GM04504 (cell line): ENCODE measurements at places on chromosomes 16 and 17.

DNA sequence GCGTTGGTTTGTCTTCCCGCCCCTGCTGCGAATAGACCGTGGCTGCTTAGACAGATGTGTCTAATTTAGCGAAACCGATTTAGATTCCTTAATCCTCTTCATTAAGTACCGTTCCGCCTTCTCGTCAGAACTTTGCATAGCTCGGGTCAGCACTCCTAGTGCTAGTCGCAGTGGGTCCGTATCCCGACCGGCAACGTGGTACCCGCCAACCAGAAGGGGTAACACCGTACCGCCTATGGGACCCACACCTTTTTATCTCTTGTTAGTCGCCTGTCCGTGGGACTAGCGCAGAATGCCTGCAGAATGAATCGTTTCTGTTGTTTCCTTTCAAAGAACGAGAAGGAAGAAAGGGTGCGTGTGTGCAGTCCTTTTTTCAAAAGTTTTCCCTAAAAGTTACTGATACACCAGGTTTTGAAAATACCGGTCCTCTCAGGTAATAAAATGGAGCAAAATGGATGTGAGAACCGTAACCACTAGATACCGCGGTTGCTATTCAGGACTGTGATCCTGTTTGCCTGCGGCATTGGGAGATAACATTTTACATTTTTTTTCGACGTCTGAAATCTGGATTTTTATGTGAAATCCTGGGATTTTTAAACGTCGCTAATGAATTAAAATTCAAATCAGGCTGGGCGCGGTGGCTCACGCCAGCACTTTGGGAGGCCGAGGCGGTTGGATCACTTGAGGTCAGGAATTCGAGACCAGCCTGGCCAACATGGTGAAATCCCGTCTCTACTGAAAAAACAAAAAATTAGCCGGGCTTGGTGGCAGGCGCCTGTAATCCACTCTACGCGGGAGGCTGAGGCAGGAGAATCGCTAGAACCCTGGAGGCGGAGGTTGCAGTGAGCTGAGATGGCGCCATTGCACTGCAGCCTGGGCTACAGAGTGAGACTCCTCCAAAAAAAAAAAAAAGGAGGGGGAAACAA lies 998 bp upstream of the SRSF1 start:
- DNase-seq, result no peak

DNA sequence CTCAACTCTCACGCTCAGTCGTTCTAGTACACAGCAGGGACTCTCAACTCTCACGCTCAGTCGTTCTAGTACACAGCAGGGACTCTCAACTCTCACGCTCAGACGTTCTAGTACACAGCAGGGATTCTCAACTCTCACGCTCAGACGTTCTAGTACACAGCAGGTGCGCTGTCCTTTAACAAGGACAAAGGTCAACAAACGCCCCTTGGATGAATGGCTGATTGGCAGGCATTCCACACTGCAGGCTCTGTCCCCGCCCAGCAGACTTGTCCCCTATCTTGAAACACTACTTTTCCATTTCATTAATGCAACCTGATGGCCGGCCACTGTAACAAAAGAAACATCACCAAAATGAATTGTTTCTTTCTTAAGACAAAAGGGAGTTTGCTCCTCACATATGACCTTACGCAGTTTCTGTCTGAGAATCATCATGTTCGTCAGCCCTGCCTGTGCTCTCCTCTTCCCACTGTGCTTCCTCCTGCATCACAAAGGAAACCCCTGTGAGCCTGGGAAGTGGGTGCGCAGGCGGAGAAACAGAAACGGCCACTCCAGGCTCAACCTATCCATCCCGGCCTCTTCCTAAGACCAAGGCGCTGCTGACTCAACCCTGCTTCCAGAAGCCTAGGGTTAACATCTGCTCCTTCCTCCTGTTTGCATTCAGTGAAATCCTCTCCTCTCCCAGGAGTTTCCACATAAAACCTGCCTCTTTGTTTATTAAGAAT lies 59.8 kb downstream of the ANKRD11 start:
- DNase-seq, result no peak

DNA sequence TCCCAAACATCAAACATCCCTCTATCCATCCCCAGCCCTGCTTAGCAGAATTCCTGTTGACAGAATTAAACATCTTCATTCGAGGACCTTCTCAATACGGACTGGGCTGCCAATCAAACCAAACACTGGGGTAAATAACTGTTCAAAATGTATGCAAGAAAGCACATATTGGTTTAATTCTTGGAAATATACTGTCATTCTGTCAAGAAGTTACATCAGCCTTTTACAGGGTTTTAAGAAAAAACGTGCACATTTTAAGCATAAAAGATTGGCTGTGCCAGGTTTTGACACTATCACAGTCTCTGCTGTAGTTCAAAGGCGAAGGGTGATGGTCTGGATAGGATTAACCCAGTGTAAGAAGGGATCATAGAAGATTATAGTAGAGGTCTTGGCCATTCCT lies 25.1 kb upstream of the CCNF start:
- DNase-seq, result no peak

GRCh38 chr17:79162012-79162963 lies 87.7 kb downstream of the ENGASE start:
- no peak for DNase-seq

GRCh38 chr16:57579361-57579665 lies 36.9 kb downstream of the ADGRG5 start:
- DNase-seq, result no peak

DNA sequence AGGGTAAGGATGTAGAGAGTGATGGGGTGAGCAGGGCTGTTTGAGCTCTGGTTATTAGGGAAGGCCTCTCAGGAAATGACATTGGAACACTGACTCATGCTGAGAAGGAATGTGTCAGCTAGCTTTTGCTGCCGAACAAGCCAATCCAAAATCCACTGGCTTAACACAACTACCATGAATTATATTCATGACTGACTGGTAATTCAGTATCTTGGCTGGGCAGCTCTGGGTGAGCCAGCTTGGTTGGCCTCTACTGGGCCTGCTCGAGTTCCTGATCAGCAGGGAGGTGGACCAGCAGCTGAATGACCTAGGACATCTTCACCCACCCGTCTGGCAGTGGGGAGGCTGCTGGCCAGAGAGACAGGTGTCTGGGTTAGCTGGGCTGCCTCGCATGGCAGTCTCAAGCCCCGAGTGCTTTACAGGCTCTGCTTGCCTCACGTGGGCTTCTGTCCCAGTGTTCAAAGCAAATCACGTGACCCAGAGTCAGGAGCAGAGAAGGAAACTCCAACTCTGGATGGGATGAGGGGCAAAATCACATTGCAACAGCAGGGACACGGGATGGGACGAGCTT lies 209.4 kb downstream of the KATNIP start:
- no peak for DNase-seq

DNA sequence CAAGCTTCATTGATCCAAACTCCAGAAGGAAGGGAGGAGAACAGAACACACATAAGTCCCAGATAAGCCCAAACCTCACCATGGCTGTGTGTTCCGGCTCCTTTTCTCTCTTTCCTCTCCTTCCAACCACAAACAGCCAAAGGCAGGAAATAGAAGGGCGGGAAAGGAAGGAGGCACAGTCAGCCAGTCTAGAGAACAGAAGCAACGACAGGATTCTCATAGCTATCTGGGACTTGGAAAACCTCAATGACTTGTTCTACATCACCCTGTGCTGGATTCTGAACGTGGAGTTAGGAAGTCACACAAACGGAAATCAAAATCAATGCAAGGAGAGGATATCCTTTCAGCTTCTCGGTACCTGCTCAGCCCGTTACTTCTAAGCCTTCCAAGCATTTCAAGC lies 9.0 kb downstream of the CRK start:
- no peak for DNase-seq

GRCh38 chr17:75637551-75637950 lies 4.3 kb downstream of the SMIM5 start:
- DNase-seq, result no peak

DNA sequence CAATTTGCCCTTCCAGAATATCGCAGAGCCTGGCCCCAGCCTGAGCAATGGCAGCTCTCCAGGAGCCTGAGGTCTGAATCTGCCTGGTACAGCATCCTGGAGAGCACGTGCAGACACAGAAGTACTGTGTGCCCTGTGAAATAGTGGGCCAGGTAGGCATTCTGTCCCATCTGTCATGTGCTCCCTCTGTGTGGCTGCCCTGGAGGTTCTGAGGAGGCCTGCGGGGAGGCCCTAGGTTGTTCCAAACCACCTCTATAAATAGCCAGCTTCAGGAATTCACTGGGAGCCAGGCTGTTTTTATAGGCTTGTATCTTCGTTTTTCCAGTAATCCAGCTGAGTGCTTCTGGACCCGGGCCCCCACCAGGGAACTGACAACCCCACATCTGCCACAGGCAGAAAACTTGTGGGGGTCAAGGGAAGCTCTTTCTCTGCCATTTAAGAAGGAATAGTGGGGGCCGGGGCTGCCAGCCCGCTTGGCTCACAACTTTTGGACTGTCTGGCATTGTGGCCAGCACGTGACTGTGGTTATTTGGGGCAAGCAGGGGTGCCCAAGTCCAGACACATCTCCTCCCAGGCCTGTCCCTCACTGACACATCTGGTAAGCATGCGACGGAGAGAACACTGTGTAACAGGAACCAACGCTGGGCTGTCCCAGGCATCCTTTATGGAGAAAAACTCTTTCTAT lies 356.3 kb upstream of the TNRC6C start:
- DNase-seq, result peak; percentile 50

- DNase-seq, result no peak
Observed at GRCh38 chr16:2042171-2042985, 5.3 kb downstream of the NTHL1 start.

DNA sequence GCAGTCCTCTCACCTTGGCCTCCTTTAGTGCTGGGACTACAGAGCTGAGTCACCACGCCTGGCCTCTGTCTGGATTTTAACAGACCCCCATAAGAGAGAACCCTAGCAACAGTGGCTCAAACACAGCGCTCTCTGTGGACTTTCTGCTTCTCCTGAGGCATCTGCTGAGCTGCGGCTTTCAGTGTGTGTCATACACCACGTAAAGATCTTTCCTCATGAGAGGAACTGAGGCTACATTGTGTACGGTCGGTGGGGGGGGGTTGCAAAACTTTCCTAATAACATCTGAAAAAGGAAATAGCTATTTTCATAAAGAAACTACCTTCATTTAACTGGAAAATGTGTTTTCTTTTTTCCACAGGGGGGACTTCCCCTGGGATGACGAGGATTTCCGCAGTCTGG lies 32.9 kb downstream of the DEF8 start:
- DNase-seq, result no peak

- peak; percentile 37 for DNase-seq
Observed at GRCh38 chr17:78253946-78254672, 22.7 kb downstream of the TMEM235 start.

GRCh38 chr17:73703192-73703591 lies 58.9 kb upstream of the SDK2 start:
- no peak for DNase-seq

DNA sequence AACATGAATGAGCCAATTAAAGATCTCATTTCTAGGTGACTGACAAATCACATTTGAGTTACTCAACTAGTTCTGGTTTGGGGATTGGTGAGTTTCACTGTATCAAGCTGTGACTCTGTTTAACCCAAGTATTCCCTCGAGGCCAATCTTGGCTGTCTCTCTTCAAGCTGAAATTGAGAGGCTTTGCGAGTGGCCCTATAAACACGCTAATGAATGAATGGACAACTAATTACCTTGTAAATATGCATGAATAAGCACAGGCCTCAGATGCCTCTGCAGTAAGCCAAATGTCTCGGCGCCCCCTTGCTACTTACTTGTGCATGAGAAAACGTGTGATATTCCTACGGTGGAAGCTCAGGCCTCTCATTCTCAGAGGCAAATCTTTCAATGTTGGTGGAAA lies 450.3 kb upstream of the PSMD7 start:
- no peak for DNase-seq

DNA sequence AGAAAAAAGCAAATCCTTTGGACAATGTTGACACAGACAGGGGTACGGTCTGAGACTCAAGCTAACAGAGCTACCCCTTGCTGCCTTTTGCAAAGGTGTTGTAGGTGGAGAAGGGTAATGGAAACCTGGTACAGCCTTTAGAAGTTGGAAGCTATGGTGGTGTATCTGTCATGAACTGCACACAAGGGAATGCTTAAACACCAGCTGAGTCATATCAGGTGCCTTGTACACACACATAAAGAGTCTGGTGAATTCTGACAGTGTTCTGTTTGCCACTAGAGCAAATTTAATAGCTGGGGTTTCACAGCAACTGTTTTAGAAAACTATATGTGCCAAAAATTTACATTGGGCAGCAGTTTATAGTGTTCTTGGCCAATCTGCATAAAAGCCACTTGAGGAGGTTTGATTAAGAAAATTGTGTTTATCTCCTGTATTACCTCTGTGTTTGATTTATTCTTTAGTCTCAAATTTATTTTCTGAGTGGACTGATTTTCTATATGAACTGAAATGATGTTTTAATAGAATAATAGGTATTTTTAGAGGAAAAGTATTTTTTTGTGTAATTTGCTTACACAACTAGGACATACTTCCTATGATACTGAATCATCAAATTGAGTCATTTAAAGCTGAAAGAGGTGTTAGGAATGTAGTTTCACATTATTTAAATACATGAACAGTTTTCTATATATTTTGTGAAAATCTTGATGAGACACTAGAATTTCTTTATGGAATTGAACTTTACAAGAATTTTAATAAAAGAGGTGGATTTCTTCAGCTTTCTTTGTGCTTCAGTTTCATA lies 136.9 kb downstream of the MAP2K6 start:
- no peak for DNase-seq

GRCh38 chr16:2686912-2687507 lies 4.7 kb downstream of the KCTD5 start:
- no peak for DNase-seq

DNA sequence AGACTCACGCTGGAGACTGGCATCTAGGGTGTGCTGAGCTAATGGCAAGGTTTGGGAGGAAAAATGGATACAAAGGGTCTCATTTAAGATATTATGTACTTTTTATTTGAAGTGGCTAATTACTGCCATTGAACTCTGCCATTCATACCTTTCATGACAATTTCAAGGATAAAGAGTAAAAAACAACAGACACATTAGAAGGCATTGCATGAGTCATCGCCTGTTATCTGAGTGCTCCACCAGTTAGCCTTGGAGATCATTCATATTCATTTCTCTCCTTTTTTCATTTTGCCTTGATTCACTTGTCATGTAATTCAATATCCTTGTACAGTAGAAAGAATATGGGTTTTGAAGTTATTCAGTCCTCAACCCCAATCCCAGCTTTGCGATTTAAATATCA lies 109.5 kb downstream of the CDH8 start:
- no peak for DNase-seq

GRCh38 chr17:1123921-1124715 lies 55.7 kb downstream of the ABR start:
- no peak for DNase-seq

DNA sequence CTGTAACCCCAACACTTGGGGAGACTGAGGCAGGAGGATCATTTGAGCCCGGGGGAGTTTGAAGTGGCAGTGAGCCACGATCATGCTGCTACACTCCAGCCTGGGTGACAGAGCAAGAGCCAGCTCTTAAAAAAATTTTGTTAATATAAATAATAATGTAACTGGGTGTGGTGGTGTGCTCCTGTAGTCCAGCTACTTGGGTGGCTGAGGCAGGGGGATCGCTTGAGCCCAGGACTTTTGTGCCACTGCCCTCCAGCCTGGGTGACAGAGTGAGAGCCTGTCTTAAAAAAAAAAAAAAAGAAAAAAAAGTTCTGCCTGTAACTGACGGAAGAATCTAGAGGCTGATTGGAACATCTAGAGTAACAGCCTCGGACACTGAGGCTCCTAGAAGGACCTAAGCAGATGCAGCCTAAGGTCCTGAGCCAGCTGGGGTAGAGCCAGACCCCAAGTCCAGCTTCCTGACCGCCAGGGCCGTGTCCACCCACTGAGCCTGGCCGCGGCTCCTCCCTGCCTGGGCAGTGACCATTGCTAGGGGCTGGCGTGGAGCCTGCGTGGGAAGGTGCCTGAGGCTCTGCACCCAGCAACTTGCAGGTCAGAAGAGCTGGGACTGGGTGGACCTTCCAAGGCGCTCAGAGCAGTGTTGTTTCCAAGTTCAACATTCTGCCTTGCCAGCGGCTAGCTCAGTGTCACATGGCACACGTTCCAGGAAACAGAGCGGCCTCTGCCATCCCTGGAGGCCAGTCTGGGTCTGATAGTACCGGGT lies 209.4 kb upstream of the CIBAR2 start:
- DNase-seq, result peak; percentile 96
